ENCODE measurements at places on chromosomes 5 and 9. TPM values are rescaled to one million over a fixed set of nuclear protein-coding genes. Genes with fewer than 3 reads are reported as not detected.

DNA sequence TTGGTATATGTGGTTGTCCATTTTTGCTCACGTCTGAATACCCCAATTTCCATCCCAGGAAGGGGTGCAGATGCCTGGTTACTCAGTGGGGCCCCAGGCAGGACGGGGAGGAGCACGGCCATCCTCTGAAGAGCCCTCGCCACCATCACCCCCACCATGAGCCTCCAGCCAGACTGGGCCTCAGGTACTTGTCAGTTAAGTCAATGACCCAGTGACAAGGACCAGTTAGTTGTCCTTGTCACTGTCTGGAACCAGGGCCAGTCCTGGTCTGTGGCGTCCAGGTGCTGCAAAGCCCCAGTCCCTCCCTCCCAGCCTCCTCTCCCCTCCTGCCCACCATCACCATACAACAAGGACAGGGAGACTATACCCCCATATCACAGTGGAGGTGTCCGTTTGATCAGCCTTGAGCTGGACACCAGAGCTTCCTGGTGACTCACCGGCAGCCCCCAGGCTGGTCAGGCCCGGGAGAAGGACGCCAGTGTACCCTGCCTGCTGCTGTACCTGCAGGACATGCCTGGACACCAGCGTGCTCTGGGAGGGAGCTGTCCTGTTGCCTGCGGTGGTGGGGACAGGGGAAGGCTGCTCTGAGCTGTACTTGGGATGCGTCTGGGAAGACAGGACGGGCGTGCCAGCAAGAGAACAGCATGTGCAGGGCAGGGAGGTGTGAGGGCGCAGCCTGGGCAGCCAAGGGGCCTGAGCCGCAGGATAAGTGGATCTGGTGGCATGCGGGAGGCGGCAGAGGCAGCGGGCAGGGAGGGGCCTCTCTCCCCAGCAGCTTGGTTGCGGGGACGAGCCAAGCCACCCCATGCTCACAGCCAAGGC is 32.6 kb upstream of the TTLL11 start:
- H3K27ac ChIP-seq, result no peak overlapping the region
- peaks cover 9% of the 10 kb centered on the region for H3K4me1 ChIP-seq
- H3K27me3 ChIP-seq, result peaks cover 59% of the 10 kb centered on the region
- peak overlapping the region; percentile 26 for H3K4me3 ChIP-seq
- no peaks in the 10 kb centered on the region for H3K36me3 ChIP-seq
- no peak for DNase-seq

- DNase-seq, result no peak
- H3K27ac ChIP-seq, result no peak overlapping the region
- no peaks in the 10 kb centered on the region for H3K27me3 ChIP-seq
- no peaks in the 10 kb centered on the region for H3K4me1 ChIP-seq
- H3K4me3 ChIP-seq, result no peak overlapping the region
- no peaks in the 10 kb centered on the region for H3K36me3 ChIP-seq
Measured at GRCh38 chr9:127035423-127035822, 87.0 kb downstream of the ANGPTL2 start.

Gene CRB2
- total RNA-seq, result 7.1 TPM

GRCh38 chr5:80555099-80555498 is 15.0 kb downstream of the ANKRD34B start:
- peaks cover 18% of the 10 kb centered on the region for H3K27me3 ChIP-seq
- no peak overlapping the region for H3K27ac ChIP-seq
- H3K36me3 ChIP-seq, result no peaks in the 10 kb centered on the region
- H3K4me1 ChIP-seq, result no peaks in the 10 kb centered on the region
- no peak overlapping the region for H3K4me3 ChIP-seq

GRCh38 chr9:80811656-80812055 is 877.7 kb downstream of the TLE1 start:
- no peak overlapping the region for H3K4me3 ChIP-seq
- H3K27me3 ChIP-seq, result no peaks in the 10 kb centered on the region
- H3K27ac ChIP-seq, result no peak overlapping the region
- H3K4me1 ChIP-seq, result peaks cover 2% of the 10 kb centered on the region
- no peaks in the 10 kb centered on the region for H3K36me3 ChIP-seq

Gene OR13C4
- not detected for total RNA-seq

DNA sequence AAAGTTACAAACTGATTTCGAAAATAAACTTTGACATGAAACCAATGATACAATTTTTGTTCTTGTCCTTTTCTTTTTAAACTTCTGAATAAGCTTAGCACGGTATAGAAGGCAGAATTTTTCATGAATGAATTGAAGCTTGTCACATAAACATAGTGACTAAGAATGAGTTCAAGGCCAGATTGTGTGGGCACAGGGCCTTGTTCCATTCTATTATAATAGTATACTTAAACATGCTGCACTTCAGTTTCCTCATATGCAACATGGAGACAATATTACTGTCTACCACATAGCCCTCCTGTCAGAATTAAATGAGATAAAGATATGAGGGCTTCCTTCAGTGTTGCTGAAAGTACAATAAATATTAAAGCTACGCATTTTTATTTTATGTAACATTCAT is 204.2 kb upstream of the HAPLN1 start:
- no peak overlapping the region for H3K27ac ChIP-seq
- peaks cover 4% of the 10 kb centered on the region for H3K4me1 ChIP-seq

- DNase-seq, result no peak
- H3K36me3 ChIP-seq, result no peaks in the 10 kb centered on the region
- no peak overlapping the region for H3K4me3 ChIP-seq
- no peaks in the 10 kb centered on the region for H3K4me1 ChIP-seq
Measured at GRCh38 chr5:134732819-134733218, 5.5 kb upstream of the CAMLG start.

- no peaks in the 10 kb centered on the region for H3K36me3 ChIP-seq
- no peak overlapping the region for H3K4me3 ChIP-seq
- H3K27me3 ChIP-seq, result peaks cover 44% of the 10 kb centered on the region
- DNase-seq, result no peak
Measured at GRCh38 chr9:126763130-126763764, 41.6 kb upstream of the ZBTB43 start.

DNA sequence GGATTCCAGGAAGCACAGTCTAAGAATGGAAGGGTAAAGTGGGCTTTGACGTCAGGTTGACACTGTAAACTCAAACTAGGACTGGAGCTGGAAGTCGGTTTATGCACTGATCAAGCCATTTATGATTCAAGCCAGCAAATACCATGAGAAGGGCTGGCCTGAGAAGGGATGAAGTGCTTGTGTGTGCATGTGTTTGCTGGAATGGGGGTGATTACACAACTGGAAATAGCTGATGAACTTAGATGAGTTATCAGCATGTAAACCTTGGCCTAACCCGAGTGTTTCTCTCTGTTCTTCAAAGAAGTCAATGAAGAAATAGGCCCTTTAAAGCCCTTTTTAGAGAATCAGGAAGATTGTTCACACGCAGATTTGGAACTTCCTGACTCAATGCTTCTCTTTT is 287.6 kb downstream of the RFX3 start:
- peaks cover 2% of the 10 kb centered on the region for H3K36me3 ChIP-seq
- peaks cover 4% of the 10 kb centered on the region for H3K4me1 ChIP-seq
- no peak overlapping the region for H3K4me3 ChIP-seq
- no peak for DNase-seq
- H3K27ac ChIP-seq, result no peak overlapping the region

GRCh38 chr9:21084242-21084850 is 6.6 kb upstream of the IFNB1 start:
- DNase-seq, result no peak
- no peaks in the 10 kb centered on the region for H3K36me3 ChIP-seq
- no peaks in the 10 kb centered on the region for H3K4me1 ChIP-seq
- no peaks in the 10 kb centered on the region for H3K27me3 ChIP-seq
- H3K4me3 ChIP-seq, result no peak overlapping the region

Gene CDH18
- 1.9 TPM for total RNA-seq

- no peaks in the 10 kb centered on the region for H3K36me3 ChIP-seq
- no peak for DNase-seq
- peaks cover 29% of the 10 kb centered on the region for H3K27me3 ChIP-seq
- H3K4me3 ChIP-seq, result no peak overlapping the region
Measured at GRCh38 chr5:54718656-54719055, 201.1 kb downstream of the SNX18 start.

All from progenitor cell of endocrine pancreas (in vitro differentiated cells).